ENCODE measurements at places on chromosomes 2 and 18.

- no peak for DNase-seq
Observed at GRCh38 chr18:12598181-12598930, 59.6 kb downstream of the SPIRE1 start.

GRCh38 chr2:58890865-58891525 is 649.9 kb upstream of the FANCL start:
- DNase-seq, result no peak

- no peak for DNase-seq
Observed at GRCh38 chr2:197079832-197080555, 153.5 kb upstream of the PGAP1 start.

DNA sequence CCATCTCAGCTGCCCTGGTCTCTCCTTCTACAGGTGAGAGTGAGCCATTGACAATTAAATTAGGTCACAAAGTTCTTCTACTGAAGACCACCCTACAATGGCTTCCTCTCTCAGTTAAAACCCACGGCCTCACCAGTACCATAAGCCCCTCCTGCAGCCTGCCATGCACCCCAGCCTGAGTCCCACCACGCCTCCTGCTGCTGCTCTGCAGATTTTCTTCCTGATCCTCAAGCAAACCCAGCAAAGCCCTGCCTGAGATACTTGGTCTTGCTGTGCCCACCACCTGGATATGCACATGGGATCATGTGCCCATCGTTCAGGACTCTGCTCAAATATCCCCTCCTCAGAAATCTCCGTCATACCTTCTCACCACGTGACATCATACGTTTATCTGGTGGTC is 696.6 kb downstream of the RNF144A start:
- no peak for DNase-seq

DNA sequence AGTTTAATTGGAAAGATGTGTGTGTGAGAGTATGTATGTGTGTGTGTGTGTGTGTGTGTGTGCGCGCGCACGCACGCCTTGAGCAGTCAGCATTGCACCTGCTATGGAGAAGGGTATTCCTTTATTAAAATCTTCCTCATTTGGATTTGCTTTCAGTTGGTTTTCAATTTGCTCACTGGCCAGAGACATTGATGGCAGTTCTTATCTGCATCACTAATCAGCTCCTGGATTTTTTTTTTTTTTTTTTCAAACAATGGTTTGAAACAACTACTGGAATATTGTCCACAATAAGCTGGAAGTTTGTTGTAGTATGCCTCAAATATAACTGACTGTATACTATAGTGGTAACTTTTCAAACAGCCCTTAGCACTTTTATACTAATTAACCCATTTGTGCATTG is 48.0 kb downstream of the FEZ2 start:
- DNase-seq, result no peak

- DNase-seq, result no peak
Observed at GRCh38 chr2:225462945-225463344, 63.4 kb downstream of the NYAP2 start.

- no peak for DNase-seq
Observed at GRCh38 chr2:11574176-11575046, 40.6 kb downstream of the GREB1 start.

- no peak for DNase-seq
Observed at GRCh38 chr2:202034249-202035088, 814 bp downstream of the FZD7 start.

GRCh38 chr2:221068123-221068522 is 504.0 kb downstream of the EPHA4 start:
- DNase-seq, result no peak

DNA sequence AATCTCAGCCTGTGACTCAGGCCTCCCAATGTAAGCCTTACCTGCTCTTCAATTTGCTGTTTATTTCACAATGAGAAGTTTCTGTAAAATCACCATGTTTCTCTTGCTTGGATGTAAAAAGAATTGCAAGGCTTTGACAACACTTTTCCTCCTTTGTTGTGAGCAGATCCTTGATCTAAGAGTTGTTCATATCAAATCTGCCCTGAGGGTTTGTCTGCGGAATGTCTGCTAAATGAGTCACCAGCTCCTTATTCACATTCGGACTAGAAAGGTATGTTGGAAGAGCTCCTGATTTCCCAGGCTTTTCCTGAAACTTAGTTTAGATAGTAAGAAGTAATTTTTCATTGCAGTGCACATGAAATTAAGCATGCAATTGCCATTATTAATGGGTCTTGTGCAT is 268.2 kb upstream of the TCF4 start:
- DNase-seq, result no peak

DNA sequence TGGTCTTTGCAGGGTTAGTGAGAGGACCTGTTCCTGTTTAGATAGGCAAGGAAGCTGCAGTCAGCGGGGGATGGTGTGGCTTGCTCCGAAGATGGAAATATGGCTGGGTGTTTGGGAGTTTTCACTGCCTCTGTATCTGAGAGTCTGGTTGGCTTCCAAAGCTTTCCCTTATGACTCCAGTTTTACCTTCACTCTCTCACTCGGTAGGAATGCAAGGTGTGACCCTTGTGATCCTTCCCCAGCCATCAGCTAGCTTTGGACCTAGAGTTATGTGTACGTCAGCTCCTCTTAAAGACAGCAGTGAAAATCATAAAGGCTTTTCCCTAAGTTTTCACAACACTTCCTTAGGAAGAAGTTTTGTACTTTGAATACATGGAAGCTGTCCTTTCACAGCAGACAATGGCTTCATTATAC is 35.5 kb upstream of the TMEM87B start:
- DNase-seq, result no peak

- DNase-seq, result no peak
Observed at GRCh38 chr2:62760555-62760954, 55.0 kb downstream of the EHBP1 start.

- DNase-seq, result no peak
Observed at GRCh38 chr2:134712736-134713135, 6.1 kb downstream of the TMEM163 start.

GRCh38 chr2:236934166-236934565 is 151.5 kb upstream of the COPS8 start:
- no peak for DNase-seq

DNA sequence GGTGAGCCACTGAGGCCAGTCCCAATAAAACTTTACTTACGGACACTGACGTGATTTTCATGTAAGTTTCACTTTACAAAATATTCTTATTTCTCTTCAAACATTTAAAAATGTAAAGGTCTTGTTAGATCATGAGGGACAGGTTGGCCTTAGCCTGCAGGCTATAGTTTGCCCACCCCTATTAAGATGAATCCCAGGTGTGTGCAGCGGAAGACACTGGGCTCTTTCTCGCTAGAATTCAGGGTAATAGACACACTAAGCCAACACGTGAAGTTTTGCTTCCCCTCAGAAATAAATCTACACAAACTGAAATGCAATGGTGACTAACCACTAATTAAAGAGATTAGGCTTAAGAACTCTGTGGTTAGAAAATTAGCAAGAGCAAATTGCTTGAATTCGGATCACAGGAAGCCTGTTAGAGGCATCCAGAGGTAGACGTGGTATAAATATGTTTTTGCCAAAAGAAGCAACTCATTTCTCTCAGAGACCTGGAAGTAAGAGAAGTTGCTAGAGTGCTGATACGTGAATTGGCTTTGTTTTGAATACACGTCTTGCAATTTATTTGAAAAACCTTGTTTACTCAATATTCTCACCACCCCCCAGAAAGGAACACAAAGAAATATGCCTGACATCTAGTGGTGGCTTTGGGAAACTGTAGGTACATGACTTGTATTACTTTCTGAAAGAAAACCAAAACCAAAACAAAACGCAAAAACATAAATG is 151.6 kb downstream of the DTNB start:
- peak; percentile 70 for DNase-seq

DNA sequence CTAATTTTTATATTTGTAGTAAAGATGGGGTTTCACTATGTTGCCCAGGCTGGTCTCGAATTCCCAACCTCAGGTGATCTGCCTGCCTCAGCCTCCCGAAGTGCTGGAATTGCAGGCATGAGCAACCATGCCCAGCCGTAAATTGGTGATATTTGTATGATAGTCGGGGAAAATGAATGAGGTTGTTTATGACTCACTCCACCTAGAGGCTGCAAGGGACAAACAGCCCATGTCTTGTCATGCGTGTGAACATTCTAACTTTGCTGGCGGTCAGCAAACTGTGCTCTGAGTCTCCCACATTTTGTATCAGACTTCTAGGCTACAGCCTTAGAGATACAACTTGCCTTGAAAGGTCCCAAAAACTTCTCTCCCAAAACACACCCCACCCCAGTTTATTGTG is 133.5 kb upstream of the DTNA start:
- no peak for DNase-seq

GRCh38 chr2:32947484-32948143 is 861 bp downstream of the LTBP1 start:
- peak; percentile 51 for DNase-seq

DNA sequence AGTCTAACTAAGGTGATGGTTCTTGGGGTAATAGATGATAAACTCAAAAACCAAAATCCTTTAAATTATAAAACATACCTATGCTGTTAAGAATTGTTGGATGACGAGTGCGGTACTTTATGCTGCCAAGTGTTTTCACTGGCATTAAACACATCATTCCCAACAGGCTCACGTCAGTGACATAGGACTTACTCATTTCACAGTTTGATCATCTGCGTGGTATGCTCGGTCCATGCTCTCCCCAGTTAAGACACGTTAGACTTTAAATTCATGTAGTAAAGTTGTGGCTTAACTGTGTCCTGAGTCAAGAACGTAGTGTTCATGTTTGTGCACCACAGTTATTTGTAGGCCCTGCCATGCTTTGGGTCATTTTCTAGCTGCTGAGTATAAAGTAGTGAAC is 125.6 kb upstream of the MYT1L start:
- DNase-seq, result no peak

DNA sequence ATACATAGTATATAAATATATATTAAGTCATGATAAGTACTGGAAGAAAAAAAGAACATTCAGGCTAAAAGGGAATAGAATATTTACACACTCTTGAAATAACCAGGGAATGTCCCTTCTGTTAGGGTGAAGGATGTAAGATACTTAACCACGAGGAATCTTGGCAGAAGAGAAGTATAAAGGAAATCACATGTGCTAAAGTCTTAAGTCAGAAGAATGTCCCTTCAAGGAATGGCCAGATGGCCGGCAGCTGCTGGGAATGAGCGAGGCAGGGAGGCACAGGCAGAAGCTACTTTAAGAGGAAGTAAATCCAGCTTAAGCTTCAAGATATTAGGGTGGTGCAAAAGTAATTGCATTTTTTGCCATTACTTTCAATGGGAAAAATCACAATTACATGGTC is 5.5 kb downstream of the CCDC102B start:
- DNase-seq, result no peak

GRCh38 chr2:201182650-201183364 is at the start of gene CASP10:
Gene CASP10, plus strand, starts transcription at chr2:201183141. Its CDS starts 2,637 bp downstream, at chr2:201185778.
- DNase-seq, result peak; percentile 48

DNA sequence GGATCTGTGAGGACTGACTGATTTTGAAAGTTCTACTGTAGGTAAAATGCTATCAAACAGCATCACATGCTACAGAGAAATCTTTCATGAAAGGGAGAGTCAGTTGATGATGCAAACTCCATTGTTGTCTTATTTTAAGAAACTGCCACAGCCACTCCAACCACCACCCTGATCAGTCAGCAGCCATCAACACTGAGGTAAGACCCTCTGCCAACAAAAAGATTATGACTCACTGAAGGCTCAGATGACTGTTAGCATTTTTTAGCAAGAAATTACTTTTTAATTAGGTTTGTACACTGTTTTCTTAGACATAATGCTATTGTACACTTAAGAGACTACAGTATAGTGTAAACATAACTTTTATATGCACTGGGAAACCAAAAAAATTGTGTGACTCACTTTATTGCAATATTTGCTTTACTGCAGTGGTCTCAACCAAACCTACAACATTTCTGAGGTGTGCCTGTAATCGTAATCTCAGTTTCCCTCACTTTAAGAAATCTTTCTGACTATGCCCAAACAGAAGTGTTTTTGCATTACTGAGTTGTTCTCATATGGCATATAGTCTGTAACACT is 42.8 kb downstream of the METTL8 start:
- peak; percentile 70 for DNase-seq

- no peak for DNase-seq
Observed at GRCh38 chr2:219155054-219155644, 5.5 kb downstream of the NHEJ1 start.

DNA sequence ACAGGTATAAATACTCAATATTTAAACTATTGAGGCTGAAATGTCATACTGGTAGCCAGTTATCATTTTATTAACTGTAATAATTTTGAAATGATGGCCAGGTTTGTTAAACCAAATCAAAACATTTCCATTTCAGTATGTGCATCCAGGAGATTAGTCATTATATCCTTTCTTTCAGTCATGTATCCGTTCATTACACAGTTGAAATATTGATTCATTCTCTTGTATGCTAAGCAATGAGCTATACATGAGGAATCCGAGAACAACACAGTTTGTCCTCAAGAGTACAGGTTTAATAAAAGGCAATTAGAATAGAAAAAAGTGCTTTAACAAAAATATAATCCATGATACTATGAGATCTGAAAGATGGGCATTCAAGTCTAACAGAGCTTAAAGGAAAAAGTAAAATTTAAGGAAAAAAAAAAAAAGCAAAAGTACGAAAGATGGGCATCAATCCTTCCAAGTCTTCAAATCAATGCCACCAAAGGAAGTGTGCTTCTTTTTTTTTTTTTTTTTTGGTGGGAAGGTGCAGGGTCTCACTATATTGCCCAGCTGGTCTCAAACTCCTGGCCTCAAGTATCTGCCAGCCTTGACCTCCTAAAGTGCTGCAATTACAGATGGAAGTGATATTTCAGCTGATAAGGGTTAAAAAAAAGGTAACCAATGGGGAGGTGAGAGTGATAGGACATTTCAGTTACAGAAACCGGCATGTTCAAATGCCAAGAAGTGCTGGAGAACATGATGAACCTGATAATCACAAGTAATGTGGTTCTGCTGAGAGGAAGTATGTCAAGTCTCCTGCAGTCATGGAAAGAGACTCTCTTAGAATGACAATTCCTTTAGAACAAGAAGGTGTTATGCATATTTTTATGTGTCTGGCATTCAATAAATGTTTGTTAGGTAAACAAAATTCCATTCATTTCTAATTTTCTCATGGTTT is 35.8 kb downstream of the PUM2 start:
- DNase-seq, result no peak

- DNase-seq, result no peak
Observed at GRCh38 chr2:134431838-134432434, 178.1 kb downstream of the MGAT5 start.

DNA sequence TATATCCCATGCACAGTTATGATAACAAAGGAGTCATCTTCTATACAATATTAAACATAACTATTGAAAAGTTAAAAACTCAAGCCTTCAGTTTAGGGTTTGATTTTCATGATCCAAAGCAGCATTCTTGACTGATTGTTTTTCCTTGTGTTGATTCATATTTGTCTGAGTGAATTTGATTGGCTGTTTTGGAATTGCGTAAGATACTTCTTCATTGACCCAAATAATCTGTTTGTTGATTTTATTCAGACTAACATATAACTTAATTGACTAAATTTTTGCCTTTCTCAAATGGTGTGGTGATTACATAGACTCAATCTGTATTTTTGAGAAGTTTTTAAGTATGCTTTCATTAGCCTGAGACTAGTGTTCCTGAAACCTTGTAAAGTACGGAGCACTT is 305.7 kb upstream of the TNP1 start:
- DNase-seq, result no peak

All from activated CD8-positive, alpha-beta memory T cell treated with anti-CD3 and anti-CD28 coated beads, Interleukin-2, amount 10 ng/mL, durations not matched to agents 7 days and 5 days (primary cell).